ENCODE measurements at places on chromosomes 1 and 21. TPM values are rescaled to one million over a fixed set of nuclear protein-coding genes. Genes with fewer than 3 reads are reported as not detected.

The KLHDC8A gene
- total RNA-seq = 0.39 TPM

The BMP8A gene
- 0.34 TPM for total RNA-seq

The PADI3 gene
- total RNA-seq = 0.09 TPM

The GABRD gene
- total RNA-seq = not detected

The PLA2G2C gene
- total RNA-seq = not detected

The PLPP3 gene
- 1.2 TPM for total RNA-seq

The OR2T33 gene
- total RNA-seq = not detected

The CFAP107 gene
- not detected for total RNA-seq

The FCN3 gene
- total RNA-seq = not detected

The SLC44A3 gene
- total RNA-seq = 4.7 TPM
